HT-29 (cell line): ENCODE measurements at places on chromosomes 6 and 20. TPM values are rescaled to one million over a fixed set of nuclear protein-coding genes. Genes with fewer than 3 reads are reported as not detected.

DNA sequence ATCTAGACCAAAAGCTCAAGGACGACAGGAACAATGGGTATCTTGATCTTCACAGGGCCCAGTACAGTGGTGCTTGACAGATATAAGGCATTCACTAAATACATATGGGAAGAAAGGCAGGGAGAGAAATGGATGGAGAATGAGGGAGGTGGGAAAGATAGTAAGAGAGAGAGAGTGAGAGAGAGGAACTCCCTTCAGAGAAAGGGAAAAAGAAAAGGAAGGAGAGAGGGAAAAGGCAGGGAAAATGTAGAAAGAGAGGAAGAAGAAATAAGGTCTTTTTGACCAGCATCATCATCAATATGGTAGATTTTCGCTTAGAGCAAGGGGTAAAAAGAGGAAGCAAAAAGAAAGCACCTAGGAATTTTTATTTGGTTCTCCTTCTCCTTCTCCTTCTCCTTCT lies 760 bp upstream of the ANKRD66 start:
- no peak for DNase-seq

GRCh38 chr6:31556307-31556706 lies 8.9 kb downstream of the NFKBIL1 start:
- DNase-seq, result no peak

- DNase-seq, result no peak
Observed at GRCh38 chr6:39777661-39778060, 14.5 kb upstream of the DAAM2 start.

GRCh38 chr6:88780714-88781389 lies 182.6 kb downstream of the RNGTT start:
- peak; percentile 79 for DNase-seq

- DNase-seq, result no peak
Observed at GRCh38 chr6:89139509-89140346, 6.1 kb upstream of the PM20D2 start.

DNA sequence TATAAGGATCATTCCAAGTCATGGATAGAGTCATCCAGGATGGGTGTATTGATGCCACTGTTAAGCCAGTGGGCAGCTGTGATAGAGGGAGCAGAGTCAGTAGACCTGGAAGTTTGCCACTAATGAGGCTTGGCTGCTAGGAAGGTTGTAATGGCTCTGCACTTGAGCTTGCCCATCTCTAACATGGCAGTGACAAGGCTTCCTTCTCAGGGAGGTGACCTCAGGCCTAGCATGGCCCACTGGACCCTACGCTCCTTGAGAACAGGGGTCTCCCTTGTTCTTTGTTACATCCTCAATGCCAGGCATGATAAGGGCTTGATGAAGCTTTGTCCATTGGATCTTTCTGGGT lies 155.1 kb downstream of the CD83 start:
- no peak for DNase-seq

Gene GABRR1
- not detected in 2 replicates for total RNA-seq

Gene GRM1
- total RNA-seq, result not detected in 2 replicates

Gene HMGCLL1
- not detected in 2 replicates for total RNA-seq

Gene PREX1
- 0.05 and 0.31 TPM in 2 replicates for total RNA-seq

Gene PRPH2
- not detected in 2 replicates for total RNA-seq
